NCI-H510A (cell line): ENCODE measurements at places on chromosomes 3 and 15.

- no peak for DNase-seq
Observed at GRCh38 chr3:183375337-183375736, 53.1 kb downstream of the MCF2L2 start.

GRCh38 chr15:76059320-76060117, at the start of gene TMEM266:
TSS of gene TMEM266 (plus strand) at chr15:76059985. CDS start at chr15:76134264, 74,279 bp downstream.
- no peak for DNase-seq

DNA sequence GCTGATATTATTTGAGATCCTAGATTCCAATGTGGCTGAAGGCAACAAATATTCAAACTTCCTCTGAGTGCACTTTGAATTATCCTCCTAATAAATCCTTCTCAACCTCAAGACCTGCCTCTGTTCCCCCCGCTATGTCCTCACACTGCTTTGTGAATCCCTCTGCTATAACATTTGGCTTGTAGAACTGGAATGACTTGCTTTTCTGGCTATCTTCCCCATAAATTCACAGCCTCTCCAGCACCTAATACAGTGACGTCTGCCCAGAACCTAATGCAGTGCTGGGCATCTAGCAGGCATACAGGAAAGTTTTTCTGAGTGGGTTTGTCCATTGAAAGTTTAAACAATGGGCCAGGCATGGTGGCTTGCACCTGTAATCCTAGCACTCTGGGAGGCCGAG, 643.9 kb upstream of the ADAMTS9 start:
- no peak for DNase-seq

DNA sequence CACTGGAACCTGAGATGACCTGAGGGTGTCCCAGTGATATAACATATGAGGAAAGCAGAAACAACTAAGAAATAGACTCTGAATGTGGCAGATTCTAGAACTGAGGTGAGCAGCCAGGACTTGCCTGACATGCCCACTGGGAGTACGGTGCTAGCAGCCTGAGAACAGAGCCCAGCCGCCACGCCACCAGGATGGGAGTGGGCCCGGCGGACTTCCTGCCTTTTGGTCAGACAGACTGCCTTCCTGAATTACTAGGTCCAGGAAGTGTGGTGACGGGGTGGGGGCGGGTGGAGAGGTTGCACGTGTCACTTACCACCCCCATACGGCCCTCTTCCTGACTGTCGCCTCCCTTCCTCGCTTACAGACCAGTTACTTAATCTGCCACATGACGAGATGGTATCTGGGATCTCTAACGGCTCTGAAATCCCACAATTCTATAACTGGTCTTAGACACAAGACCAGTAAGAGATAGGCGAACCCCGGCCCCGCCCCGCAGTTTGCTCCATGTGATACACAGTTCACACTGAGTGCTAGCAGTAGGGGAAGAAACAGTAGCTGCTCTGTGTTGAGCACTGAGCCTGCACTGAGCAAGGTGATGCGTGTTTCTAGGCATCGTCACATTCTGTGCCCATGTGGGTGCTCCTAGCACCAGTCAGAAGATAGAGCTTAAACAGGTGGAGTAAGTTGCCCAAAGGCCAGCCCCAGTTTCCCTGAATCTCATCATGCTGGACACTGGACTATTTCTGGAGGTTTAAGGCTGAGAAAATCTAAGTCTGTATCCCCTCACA, 95.7 kb downstream of the CPN2 start:
- no peak for DNase-seq

- no peak for DNase-seq
Observed at GRCh38 chr3:58746758-58747157, 80.2 kb upstream of the FAM3D start.

- DNase-seq = no peak
Observed at GRCh38 chr3:73709712-73710111, 85.0 kb upstream of the PDZRN3 start.

DNA sequence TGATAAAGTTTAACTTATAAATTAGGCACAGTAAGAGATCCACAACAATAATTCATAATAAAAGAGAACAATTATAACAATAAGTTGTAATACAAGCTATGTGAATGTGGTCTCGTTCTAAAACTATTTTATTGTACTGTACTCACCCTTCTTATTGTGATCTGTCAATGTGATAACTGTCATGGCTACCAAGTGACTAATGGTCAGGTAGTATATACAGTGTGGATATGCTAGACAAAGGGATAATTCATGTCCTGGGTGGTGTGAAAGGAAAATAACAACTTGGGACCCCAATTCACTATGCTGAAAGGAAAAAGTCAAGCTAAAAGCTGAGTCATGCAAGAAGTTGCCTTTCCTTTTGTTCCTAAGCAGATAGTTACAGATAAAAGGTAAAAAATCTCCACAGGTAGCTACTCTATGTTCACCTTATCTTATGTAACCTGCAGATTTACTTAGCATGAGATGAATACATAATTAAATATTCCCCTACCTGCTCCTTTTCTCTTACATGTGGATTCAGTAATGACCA, 10.7 kb upstream of the CYP8B1 start:
- no peak for DNase-seq

DNA sequence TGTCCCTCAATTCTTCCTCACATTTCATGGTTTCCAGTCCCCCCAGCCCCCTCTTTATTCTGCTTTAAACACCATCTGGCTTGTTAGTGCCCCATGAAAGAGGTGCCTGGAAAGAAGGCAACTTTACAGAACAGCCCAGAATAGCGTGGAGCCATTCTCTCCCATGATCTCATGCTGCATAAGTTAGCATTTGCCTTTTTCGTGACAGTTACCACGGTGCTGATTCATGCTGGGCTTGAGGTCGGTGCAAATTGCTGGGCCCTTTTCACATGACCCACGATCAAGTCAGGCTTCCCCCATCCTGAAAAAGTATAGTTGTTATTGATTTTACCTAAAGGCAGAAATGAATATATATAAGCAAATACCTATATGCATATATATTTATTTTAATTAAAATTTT, 29.6 kb downstream of the SQOR start:
- DNase-seq = no peak

DNA sequence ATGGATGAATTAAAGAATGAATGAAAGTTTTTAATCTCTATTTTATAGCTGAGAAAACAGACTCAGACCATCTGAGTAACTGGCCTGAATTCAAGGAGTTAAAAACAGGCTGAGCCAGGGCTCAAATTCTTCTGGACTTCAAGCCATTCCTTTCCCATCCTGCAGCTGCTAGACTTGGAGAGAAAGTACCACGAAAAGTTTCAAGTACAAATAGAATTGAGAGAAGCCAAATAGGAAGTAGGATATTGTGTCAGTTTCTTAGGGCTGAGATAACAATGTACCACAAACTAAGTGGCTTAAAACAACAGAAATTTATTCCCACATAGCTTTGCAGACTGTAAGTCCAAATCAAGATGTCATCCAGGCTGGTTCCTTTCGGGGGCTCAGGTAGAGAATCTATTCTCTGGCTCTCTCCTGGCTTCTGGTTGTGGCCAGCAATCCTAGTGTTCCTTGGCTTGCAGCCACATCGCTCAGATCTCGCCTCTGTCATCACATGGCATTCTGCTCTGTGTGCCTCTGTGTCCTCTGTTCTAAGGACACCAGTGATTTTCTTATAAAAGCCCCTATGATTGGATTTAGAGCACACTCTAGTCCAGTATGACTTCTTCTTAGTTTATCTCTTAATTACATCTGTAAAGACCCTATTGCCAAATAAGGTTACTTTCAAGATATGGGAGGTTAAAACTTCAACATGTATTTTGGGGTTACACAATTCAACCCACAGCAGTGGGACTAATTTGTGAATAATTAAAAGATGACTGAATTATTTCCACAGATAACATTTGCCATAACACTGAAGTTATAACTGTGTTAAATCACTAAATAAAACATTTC, 25.7 kb upstream of the GOLIM4 start:
- no peak for DNase-seq

DNA sequence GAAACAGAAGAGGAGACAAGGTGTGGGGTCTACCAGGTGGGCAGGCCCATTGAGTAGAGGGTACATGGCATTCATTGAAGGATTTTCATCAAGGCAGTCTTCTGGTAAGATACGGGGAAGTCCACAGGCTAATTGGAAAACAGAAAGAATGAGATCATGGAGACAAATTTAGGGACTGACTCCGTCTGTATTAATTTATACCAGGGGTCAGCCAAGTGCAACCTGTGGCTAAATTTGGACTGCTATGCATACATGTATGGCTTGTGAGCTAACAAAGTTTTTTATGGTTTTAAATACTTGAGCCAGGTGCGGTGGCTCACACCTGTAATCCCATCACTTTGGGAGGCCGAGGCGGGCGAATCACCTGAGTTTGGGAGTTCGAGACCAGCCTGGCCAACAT, 21.1 kb upstream of the SNRPN start:
- DNase-seq = no peak

GRCh38 chr3:195139876-195140240, 131.1 kb downstream of the XXYLT1 start:
- no peak for DNase-seq

DNA sequence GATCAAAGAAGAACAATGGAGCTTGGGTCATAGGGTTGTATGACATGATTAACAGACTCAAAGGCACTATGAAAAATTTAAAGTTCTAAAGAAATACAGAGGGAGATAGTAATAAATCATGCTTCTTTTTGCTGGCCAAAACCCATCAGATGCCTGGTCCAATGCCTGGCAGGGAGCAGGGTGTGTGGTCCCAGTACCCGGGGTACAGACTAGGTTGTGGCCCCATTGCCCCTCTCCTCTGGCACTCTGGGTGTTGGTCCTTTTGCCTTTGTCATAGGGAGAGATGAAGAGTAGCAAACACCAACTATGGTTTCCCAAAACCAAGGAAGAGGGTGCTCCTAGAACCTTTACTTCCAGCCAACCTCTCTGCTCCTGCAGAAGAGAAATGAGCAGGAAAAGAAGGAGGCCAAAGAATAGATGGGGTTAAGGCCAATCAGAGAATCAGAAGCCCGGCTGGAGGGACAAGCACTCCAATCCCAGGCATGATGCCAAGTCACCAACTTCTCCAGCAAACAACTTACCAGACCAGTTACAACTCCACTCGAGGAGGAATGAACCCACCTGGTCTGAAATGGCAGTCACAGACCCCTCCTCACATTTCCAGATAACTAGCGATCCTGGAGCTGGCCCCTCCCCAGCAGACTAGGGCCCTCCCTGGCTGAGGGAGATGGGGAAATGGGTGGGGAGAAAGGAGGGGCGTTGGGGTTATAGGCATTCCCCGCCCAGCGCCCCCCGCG, 1.8 kb downstream of the IGDCC3 start:
- DNase-seq = no peak

- peak; percentile 23 for DNase-seq
Observed at GRCh38 chr3:133463347-133463860, 63.5 kb downstream of the BFSP2 start.

DNA sequence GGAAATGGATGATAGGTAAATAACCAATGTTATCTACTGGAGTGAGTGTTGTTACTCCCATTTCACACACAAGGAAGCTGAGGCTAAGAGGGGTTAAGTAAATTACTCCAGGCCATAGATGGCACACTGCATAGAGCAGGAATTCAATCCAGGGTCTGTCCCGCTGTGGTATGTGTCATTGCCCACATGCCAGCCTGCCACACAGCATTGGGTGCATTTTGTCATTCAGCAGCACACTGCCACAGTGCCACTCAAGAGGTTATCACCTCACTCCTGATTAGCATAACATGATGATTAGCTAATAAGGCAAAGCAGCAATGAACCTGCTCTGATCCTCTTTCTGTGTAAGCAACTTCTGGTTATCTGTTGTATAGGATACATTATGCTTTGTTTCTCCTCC, 157.4 kb upstream of the CTNNB1 start:
- no peak for DNase-seq

DNA sequence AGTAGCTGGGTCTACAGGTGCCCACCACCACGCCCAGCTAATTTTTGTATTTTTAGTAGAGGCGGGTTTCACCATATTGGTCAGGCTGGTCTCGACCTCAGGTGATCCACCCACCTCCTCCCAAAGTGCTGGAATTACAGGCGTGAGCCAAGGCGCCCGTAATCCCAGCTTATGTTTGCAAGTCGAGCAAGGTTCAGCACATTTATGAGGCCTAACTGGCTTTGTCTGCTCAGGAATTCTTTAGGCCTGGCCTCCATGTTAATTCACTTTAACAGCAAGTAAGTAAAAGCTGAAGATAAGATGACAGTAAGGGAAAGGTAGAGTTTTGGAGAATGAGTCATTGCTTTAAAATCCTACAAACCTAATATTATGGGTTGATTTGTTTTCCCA, 24.6 kb downstream of the SIDT1 start:
- DNase-seq = no peak

GRCh38 chr15:41133454-41133853, 17.4 kb upstream of the INO80 start:
- DNase-seq = no peak

- DNase-seq = no peak
Observed at GRCh38 chr3:182702216-182702615, 91.1 kb upstream of the ATP11B start.

GRCh38 chr3:145704020-145704419, 457.0 kb downstream of the PLOD2 start:
- no peak for DNase-seq

DNA sequence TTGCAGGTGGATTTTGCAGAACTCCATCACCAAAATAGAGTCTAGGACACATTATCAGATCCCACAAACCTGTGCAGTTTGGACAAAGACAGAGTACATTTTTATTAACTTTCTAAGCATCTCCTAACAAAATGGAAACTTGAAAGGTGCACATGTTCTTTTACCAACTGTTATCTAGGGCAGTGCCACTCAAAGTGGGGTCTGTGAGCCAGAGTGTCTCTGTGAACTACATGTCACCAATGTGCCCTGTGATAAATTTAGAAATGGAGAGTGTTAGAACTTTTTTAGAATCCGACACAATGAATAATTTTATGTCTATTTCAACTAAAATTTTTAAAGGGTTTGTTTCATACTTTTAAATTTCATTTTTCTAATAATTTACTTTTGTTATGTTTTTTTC, 68.4 kb upstream of the TMC3 start:
- no peak for DNase-seq

GRCh38 chr15:48370460-48370859, 39.2 kb downstream of the DUT start:
- DNase-seq = no peak

DNA sequence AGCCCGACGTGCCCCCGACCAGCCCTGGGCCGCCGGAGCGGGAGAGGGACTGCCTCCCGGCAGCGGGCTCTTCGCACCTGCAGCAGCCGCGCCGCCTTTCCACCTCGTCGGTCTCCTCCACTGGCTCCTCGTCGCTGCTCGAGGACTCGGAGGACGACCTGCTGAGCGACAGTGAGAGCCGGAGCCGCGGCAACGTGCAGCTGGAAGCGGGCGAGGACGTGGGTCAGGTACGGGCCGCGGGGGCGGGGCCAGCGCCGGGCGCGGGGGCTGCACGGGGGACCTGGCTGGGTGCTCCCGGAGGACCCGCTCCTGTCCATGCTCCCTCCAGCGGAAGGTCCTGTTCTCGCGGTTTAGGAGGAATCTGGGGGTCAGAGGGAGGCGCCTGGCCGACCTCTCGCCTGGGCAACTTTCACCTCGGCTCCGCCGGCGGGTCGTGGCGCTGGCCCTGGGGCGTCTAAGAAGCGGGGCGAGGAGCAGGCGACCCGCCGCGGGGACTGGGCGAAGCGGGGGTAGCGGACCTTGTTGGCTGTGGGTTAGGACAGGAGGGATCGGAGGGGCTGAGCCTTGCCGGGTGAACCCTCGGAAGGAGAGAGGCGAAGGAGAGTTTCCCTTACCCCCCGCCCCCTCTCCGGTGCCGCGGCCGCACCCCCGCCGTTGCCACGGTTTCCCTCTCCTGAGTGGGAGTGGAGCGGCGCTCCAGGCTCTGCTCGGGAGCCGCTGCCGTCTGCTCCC, 682 bp downstream of the ITPKA start:
- DNase-seq = no peak

GRCh38 chr3:64144241-64144900, 80.9 kb downstream of the PRICKLE2 start:
- no peak for DNase-seq
